Cardiac fibroblast (primary cell): ENCODE measurements at places on chromosomes 11 and 22.

GRCh38 chr22:29493636-29494035 lies 13.6 kb downstream of the NEFH start:
- DNase-seq: no peak

- DNase-seq: no peak
Measured at GRCh38 chr11:97751952-97752351, 1268.8 kb upstream of the CNTN5 start.

DNA sequence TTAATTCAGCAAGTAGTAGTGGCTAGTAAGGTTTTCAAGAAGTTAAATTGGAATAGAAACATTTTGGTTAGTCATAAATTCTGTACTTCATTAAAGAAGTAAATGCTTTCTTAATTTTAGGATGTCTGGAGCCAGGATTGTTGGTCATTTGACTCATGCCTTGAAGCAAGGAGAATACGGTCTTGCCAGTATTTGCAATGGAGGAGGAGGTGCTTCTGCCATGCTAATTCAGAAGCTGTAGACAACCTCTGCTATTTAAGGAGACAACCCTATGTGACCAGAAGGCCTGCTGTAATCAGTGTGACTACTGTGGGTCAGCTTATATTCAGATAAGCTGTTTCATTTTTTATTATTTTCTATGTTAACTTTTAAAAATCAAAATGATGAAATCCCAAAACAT lies 25.8 kb downstream of the ACAT1 start:
- no peak for DNase-seq

- no peak for DNase-seq
Measured at GRCh38 chr11:129040934-129041333, 98.3 kb upstream of the TP53AIP1 start.
